ENCODE measurements at places on chromosomes 1 and 21.

- DNase-seq, result no peak
Observed at GRCh38 chr1:4017636-4018365, 117.7 kb upstream of the C1orf174 start.

GRCh38 chr1:24591781-24592180 lies 35.9 kb downstream of the NCMAP start:
- DNase-seq, result no peak

- DNase-seq, result no peak
Observed at GRCh38 chr1:110535985-110536384, 17.0 kb upstream of the KCNA10 start.

DNA sequence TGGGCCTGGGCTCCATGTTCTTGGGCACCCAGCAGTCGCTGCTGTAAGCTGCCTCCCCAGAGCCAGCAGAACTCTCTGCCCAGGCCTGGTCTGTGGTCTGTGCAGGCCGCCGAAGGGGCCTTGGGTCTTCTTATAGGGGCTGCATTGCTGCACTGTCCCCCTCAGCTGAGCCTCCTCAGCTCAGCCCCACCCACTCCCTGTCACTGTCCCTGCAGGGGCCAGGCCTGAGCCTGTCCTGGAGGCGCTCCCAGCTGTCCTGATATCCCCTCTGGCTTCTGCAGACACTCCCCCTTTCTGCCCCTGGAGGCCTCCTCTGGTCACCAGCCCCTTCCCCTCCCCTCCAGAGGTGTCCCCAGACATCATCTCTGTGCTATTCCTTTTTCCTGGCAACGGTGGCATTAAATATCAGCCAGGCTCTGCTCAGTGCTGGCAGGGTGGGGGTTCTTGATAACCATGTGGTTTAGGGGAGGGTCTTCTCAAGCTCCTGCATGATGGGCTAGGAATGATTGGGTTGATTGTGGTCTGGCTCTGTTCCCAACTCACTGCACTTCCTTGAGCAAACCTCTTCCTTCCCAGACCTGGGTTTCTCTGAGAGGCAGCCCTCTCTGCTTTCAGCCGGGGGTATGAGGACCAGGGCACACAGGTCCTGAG lies 3.7 kb upstream of the FOXO6 start:
- no peak for DNase-seq

DNA sequence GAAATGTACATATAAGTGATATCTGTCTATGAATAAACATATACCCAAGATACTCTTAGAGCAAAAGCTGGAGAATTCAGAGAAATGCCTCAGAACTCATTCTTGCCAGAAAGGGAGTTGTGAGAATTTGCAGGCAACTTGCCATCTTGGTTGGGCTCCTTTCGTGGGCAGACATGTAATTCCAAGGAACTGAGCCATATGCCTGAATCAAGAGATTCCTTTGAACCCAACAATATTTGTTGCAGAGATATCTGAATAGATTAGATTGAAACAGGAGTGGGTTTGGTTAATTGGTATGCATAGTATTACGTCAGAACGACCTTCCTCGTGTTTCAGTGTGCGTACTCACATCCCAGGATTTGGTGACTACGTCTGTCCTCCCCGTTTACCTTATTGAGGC lies 67.0 kb downstream of the TGFB2 start:
- no peak for DNase-seq

- DNase-seq, result no peak
Observed at GRCh38 chr1:192959657-192960186, 99.4 kb downstream of the UCHL5 start.

DNA sequence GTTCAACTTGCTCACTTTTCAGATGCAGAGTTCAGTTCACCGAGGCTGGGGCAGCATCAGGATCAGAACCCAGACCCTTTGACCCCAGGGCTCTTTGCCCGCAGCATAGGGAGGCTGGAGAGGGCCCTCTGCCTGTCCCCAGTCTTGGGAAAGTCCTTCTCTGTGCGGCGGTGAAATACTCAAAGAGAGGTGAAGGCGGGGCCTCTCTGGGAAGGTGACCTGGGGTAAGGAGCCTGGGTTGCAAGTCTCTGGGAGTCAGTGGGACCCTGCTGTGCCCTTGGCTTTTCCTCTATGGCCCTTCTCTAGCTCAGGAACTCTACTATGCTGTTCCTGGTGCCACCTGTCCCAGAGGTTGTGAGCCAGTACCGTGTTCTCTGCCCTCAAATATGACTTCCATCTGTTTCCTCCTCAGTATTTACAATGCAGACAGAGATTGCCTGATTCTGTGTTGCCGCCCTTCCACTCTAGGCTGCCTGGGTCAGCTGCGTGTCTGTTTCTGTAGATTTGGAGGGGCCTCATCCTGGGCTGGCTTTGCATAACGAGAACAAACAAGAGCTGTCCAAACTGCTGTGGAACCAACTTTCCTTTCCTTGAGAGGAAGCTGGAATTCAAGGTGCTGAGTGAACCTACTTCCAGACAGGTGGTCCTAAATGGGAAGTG lies 18.7 kb upstream of the ZBTB21 start:
- no peak for DNase-seq

DNA sequence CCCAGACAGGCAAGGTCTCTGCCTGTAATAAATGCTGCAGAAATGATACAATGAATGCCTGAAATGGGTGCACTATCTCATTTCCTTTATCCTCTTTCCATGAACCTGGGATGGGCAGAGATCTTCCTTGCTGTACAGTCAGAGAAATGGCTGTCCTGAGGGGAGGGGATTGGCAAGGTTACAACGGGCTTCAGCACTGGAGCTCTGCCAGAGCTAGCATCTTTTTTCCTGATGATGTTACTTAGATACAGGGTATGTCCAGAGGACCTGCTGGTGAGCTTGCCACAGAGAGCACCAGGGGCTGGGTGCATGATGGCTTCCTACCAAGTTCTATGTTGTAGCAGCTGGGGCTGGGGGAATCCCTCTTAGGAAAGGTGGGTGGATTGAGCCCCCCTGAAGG lies 115.1 kb downstream of the PLXNA2 start:
- DNase-seq, result no peak

GRCh38 chr1:241090798-241091197 lies 266.2 kb downstream of the RGS7 start:
- no peak for DNase-seq

DNA sequence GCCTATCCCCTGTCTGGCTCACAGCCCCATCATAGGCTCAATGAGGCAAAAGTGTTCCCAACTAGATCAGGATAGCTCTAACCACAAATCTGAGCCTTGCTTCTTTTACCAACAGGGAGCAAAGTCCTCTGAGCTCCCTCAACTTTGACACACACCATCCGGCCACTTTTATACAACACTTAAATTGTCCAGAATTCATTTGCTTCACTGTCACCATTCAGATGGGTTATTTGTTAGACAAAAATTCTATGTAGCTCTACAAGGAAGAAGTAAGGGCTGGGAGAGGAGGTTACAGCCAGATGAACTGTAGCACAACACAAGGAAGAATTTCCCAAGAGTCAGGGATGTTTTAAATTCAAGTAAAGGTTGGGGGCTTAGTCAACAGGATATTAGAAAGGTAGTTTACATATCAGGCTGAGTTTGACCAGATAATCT lies 50.8 kb downstream of the TGFBR3 start:
- DNase-seq, result no peak

DNA sequence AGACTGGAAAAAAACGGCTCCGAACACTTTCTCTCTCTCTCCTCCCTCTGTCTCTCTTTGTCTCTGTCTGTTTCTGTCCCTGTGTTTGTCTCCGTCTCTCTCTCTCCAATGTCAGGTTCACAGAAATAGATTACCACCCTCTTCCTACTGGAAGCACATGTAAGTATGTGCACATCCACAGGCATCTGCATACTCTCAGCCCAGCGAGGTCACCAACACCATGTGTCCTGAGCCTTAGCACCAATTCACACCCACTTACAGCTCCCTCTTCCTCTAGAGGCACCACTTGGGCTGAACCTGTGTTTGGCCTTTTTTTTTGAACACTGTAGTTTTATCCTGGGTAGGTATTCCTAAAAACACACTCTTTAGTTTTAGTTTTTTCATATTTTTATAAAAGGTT lies 130.5 kb downstream of the ETS2 start:
- DNase-seq, result no peak

GRCh38 chr21:45698493-45699184 lies 55.1 kb downstream of the PCBP3 start:
- no peak for DNase-seq

GRCh38 chr1:175630076-175630475 lies 113.3 kb downstream of the TNR start:
- no peak for DNase-seq

- no peak for DNase-seq
Observed at GRCh38 chr1:27567971-27568299, 36.0 kb downstream of the AHDC1 start.

DNA sequence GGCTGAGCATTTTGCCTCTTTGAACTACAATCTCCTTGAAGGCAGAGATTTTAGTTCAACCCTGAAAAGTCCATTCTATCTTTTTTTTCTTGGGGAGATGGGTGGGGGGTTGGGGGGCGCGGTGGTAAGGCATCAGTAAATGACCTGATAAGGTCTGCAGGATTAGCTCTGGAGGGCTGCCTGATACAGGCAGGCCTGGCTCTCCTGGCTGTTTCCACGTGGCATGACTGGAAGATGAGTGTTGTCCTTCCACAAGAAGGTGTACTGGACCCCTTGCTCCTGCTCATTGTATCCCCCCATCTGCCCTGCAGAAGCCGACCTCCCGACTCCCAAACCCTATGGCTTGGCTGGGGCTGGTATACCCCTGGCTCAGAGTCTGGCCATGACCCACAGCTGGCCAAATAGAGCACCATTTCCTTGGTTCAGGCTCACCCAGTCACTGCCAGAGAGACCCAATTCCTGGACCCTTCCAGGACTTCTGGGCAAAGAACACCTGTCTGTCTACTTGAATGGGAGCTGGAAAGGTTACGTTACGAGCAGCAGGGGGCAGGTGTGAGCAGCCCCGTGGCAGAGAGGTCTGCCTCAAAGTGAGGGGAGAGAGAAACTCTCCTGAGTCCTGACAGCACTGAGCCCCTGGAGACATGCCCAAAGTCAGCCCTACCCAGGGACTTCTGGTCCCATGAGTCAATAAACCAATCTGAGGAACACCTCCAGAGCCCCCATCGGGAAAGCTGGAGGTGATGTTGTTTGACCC lies 17.0 kb downstream of the DHRS3 start:
- no peak for DNase-seq

DNA sequence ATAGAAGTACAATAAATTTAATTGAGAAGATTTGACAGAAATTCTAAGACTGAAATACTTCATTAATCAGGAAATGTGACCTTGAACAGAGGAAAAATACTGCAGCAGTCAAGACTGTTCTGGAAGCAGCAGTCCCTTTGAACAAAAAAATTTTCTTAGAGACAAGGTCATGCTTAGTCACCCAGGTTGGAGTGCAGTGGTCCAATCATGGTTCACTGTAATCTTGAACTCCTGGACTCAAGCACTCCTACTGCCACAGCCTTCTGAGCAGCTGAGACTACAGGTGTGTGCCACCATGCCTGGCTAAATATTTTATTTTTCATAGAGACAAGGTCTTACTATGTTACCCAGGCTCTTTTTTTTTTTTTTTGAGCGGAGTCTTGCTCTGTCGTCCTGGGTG lies 1.9 kb upstream of the CCDC30 start:
- DNase-seq, result no peak

DNA sequence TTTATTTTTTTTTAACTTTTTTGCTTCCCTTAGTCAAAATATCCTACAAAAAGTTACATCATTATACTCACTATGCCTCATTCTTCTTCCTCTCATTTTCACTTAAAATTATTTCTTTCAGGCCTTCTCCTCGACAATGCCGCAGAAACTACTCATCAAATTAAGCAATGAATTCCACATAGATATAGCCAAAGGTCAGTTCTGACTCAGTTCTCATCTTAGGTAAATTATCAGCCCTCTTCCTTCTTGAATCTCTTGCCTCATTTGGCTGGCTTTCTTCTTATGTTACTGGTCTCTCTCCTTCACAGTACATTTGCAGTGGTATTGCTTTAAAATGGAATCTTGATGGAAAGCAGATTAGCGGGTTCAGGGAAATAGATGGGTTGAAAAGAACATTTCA lies 260.7 kb upstream of the BRINP3 start:
- no peak for DNase-seq

DNA sequence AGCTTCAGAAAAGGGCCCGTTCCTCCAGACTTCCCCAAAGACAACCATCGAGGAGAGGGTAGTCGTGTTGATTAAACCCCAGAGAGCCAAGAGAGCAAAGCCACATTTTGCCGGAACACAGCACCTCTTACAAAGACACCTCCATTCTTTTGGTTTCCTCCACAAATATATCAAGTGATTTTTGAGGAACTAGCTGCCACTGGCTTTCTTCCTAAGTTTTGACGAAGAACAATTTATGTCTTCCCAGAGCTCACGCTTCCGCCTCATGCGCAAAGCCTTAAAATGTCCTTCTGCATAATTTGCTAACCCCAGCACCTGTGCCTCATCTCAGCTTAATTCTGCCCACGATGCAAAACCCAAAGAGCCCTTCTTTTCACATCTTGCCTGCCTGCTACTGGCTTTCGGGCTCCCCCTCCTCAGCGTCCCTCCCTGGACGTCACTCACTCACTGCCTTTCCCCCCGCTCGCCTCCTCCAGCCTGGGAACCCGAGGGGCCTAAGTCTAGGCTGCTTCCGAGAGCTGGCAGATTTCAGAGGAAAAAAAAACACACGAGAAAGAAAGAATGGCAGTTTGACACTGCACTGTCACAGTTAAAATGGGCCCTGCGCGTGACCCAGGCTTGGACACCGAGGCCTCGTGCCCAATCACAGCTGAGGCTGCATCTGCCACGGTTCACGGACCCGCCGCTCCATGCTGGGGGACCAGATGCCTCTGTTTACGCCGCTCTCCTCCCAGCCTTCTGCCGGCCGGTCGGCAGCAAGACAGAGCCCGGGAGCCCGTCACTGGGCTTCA lies 77.6 kb upstream of the IFNAR2 start:
- no peak for DNase-seq

DNA sequence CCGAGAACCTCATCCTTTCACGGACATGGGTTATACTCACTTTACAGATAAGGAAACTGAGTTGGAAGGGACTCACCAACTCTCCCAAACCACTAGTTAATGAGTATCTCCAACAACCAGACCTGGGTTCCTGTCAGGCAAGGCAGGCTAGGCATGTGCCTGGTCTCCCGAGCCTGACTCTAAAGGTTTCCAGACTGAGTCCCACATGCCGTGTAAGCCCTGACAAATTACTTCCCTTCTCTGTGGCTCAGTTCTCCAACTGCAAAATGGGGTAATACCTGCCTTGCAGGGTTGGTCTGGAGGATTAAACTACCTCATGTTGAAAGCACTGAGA lies 34.3 kb downstream of the SSBP3 start:
- DNase-seq, result no peak

- DNase-seq, result no peak
Observed at GRCh38 chr1:85465099-85465785, at the start of gene DDAH1. Gene DDAH1, minus strand, starts transcription at chr1:85465159. Its CDS starts 114 bp downstream, at chr1:85465045.
